Activated naive CD4-positive, alpha-beta T cell treated with Interleukin-2 at 50 U/mL for 16 hours (primary cell): ENCODE measurements at places on chromosomes 1 and 21.
A peak's percentile ranks its signal among the peaks of the same experiment; 100 is the strongest.

- DNase-seq, result no peak
These were observed 26.4 kb upstream of the RUNX1 start for GRCh38 chr21:35075546-35075945.

- DNase-seq, result no peak
These were observed 7.1 kb downstream of the BACE2 start for GRCh38 chr21:41175080-41175479.

- no peak for DNase-seq
These were observed 76.3 kb downstream of the USP24 start for GRCh38 chr1:55138823-55139222.

- no peak for DNase-seq
These were observed 78.6 kb downstream of the MAN1C1 start for GRCh38 chr1:25695090-25695770.

DNA sequence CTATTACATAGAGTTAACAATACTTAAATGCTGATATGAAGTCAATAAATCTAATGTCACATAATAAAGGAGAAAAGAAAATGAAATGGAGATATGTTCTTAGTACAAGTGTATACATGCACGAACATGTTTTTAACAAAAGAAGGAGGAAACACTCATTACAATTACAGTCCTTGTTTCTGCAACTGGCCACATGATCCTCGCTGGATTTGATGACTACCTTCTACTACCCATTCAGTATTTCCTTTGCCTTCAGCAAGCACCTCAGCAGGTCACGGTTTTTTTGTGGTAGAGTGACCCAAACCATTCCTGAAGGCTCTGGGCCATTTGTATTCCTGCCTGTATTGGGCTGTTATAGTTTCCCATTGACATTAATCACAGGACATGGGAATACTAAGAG is 172.8 kb upstream of the CXADR start:
- DNase-seq, result no peak

DNA sequence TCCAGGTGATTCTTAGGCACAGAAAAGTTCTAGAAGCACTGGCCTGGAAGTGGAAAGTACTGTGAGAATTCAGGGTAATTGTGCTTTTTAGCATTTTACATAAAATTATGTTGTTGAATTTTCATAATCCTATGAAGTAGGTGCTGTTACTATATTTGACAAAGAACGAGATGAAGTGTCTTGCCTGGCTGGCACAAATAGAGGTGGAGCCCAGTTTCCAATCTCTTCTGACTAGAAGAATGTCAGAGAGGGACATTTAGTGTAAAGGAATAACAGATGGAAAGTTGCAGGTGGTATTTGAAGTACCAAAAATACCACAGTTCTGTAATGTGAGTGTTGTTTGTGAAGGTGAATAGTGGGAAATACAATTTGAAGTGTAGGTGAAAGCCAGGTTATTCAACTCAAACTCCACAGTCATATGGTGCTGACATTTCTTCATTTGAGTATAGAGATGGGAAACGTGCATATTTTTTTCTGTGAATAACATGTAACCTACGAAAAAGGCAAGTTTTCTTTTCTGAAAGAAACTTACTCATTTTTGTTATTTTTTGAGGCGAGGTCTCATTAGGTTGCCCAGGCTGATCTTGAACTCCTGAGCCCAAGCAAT is 3.5 kb upstream of the TMCO2 start:
- no peak for DNase-seq

DNA sequence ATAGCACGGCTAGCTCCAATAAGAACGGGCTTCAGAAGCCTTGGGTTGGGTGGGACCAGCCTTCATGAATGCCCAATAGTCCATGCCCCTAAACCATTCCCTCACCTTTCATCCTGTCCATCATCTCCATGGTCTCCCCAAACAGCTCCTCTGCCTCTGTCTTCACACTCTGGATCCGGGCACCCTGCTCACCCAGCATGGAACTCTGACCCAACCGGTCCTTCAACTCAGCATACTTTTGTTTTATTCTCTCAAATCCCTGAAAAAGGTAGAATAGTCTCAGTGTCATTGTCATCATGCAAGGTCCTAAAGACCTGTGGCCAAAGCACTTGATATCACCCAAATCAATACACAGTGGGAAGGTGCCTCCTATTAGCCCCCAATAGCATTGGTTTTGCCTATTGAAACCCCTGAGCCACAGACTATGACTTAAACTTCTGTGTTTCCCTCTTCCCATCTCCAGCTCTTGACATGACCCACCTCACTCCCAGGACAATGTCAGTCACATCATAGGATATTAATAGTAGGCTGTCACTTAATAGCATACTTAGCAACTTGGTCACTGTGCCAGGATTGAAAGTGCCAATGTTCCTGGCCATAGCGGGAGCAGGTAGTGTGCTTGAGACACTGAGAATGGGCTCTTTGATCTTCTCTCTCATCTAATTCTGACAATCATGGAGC is 33.0 kb downstream of the CAMK1G start:
- no peak for DNase-seq

- no peak for DNase-seq
These were observed 132.2 kb downstream of the CLIC6 start for GRCh38 chr21:34800797-34801518.

DNA sequence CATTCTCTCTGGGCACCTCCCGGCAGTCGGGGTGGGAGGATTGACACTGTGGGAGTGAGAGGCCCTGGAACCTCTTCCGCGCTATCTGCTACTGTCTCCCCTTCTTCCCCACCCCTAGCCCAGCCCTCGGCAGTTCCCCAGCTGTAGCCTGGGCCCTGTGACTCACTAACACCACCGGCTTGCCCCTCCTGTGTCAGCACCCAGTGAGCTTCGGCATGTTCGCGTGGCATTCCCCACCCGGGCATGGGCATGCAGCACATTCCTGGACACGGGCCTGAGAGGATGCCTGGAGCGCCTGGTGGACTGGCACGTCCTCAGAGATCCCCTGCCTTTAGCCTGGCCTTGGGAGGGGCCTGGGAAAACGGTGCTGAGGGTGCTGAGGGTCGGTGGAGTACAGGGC is 1.3 kb downstream of the CDK18 start:
- DNase-seq, result no peak

DNA sequence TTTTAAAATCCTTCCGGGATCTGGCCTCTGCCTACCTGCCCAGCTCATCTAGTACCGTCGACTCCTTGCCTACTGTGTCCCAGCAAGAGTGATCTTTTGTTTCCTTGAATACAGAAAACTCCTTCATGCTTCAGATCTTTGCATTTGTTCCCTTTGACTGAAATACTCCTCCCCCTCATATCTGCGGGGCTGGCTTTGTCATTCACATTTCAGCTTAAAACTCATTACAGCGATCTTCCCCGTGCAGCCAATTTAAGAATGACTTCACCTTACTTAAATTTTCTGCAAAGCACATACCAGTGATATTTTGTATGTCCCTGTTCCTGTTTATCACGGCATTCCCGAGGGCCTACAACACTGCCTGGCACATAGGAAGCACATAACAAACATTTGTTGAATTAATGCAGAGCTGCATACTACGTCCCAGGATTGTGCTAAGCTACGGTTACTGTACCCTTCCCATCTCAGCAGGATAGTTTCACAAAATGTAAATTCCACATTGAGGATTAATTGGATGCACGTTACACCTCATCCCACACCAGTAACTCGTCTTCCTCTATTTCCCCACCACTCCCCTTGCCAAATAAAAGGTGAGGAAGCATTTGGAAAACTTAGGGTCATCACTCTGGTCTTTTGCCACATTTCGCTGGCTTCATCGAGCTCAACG is 837 bp upstream of the DESI2 start:
- DNase-seq, result no peak

DNA sequence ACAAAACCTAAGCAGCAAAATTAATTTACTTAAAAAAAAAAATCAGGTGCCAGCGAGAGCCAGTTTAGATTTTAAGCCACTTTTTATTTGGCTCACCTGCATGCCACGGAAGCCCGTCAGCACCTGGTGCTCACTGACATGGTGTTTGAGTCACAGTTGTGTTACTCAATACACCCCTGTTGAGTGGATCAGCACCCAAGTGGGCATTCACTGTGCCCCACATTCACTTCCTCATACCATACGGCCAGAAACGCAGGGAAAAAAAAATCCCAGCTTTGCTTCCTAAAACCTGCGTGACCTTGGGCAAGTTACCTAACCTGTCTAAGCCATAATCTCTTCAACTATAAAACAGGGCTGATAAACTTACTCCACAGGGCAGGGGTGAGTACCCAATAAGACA is 42.8 kb upstream of the SIM2 start:
- DNase-seq, result no peak

- DNase-seq, result peak; percentile 17
These were observed 1.8 kb downstream of the ARF1 start for GRCh38 chr1:228084325-228084724.

- DNase-seq, result no peak
These were observed 5.4 kb downstream of the PAX7 start for GRCh38 chr1:18635891-18636595.

DNA sequence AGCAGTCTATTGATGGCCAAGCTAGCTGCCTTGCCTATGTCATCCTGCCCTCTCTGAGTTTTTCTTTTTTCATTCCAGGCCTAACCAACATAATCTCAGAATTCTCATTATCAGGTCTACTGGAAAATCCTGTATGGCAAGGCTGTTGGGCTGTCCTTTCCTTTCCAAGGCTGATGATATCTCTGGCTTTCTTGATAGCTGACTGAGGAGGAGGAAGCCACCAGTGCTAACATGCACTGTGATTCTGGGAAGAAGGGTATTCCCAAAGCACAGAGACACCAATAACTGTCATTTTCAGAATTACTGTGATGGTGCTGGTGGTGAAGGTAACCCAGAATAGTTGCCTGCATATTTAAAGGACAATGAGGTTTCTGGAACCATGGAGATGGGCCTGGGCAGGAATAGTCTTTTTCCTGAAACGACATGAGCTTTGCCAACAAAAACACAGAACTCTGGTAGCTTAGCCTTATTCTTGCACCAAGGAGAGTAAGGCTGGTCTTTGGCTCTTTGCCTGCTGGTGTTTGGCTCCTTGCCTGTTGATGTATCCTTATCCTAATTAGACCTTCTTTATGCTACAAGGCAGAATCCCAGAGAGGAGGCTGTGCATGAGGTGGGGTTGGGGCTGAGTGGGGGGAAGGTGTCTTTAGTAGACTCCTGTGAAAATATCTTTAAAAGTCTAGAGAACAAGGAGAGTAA is 157.4 kb downstream of the TNFSF18 start:
- DNase-seq, result no peak

- DNase-seq, result no peak
These were observed 103.8 kb downstream of the EPHB2 start for GRCh38 chr1:22814176-22815042.

DNA sequence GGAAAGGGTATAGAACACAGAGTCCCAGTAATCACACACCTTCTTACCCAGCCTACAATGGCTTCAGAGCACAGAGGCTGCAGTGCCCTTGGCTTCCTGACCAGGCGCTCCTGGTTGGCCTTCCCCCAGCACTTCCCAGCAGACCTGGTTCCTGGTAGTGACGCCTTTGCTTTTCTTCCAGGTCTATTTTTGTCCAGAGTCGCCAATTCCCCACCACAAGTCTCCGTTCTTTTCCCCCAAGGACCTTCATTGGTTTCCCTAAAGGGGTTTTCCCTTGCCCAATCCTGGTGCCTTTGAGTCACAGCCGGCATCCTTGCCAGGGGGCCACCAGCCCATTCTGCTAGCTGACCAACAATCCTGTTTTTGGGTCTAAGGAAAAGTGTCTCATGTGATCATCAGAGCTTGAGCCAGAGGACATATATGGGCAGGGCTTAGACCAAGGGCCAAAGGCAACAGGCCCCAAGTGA is 84.8 kb downstream of the KCNJ15 start:
- DNase-seq, result no peak

DNA sequence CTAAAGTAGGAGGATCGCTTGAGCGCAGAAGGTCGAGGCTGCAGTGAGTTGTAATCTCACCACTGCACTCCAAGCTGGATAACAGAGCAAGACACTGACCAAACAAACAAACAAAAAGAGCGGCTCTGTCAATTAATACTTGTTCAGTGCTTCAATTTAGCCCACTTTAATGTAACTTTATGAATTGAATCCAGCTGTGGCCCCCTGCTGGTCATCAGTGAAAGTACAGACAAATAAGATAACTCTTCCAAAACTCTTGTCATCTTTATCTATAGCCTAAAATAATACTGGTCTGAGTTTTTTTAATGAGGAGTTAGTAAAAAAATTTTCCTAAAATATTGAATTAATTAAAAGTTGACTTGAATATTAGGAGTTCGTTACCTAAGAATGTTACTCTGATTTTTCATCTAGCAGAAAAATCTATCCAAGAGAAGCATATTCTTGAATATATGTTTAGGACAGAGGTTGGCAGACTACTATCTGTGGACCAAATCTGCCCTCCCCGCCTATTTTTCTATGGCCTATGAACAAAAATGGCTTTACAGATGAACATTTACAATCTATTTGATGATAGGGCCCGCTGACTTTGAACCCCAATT is 26.1 kb downstream of the ATP5PF start:
- peak; percentile 36 for DNase-seq

GRCh38 chr1:28815533-28816185 is 3.7 kb downstream of the OPRD1 start:
- DNase-seq, result no peak

GRCh38 chr21:33070998-33071769 is 1.2 kb downstream of the OLIG1 start:
- DNase-seq, result no peak

GRCh38 chr1:69109277-69109676 is 458.4 kb upstream of the LRRC7 start:
- no peak for DNase-seq

GRCh38 chr21:41479686-41480085 is 28.3 kb downstream of the TMPRSS2 start:
- DNase-seq, result no peak
